A549 treated with ZK216348 at 1 μM for 4 hours (cell line): ENCODE measurements at places on chromosomes 1 and 21. TPM values are rescaled to one million over a fixed set of nuclear protein-coding genes. Genes with fewer than 3 reads are reported as not detected.

Gene RIMS3
- 0.75 to 1.3 TPM (median 1.2 TPM) in 5 replicates for total RNA-seq

Gene UTS2
- not detected in 5 replicates for total RNA-seq

Gene LCE1B
- not detected in 5 replicates for total RNA-seq

Gene KIRREL1
- 21.6 to 32.5 TPM (median 29.7 TPM) in 5 replicates for total RNA-seq

Gene ELAPOR1
- total RNA-seq = 0.38 to 0.87 TPM (median 0.52 TPM) in 5 replicates

Gene ZNF697
- total RNA-seq = 1.4 to 2.0 TPM (median 1.6 TPM) in 5 replicates

Gene GBP1
- 0.08 to 0.44 TPM (median 0.19 TPM) in 5 replicates for total RNA-seq

Gene TTLL7
- total RNA-seq = 1.4 to 4.8 TPM (median 3.0 TPM) in 5 replicates

Gene TRMT1L
- total RNA-seq = 9.1 to 16.3 TPM (median 13.8 TPM) in 5 replicates

Gene LCE3E
- 0.27 to 0.31 TPM in 2 of 5 replicates, not detected in the others for total RNA-seq

Gene C4BPA
- total RNA-seq = 0.33 to 0.86 TPM (median 0.78 TPM) in 5 replicates

Gene CACNA1S
- not detected in 5 replicates for total RNA-seq

Gene CR1L
- total RNA-seq = 0.41 TPM in 1 of 5 replicates, not detected in the others

Gene STIL
- total RNA-seq = 9.3 to 10.9 TPM (median 10.3 TPM) in 5 replicates

Gene MNDA
- not detected in 5 replicates for total RNA-seq

Gene LCE2B
- not detected in 5 replicates for total RNA-seq

Gene C2CD4D
- not detected in 5 replicates for total RNA-seq

Gene TIE1
- total RNA-seq = not detected in 5 replicates

Gene KIAA1614
- 0.15 to 1.2 TPM (median 0.63 TPM) in 5 replicates for total RNA-seq

Gene NBPF1
- total RNA-seq = 13.9 to 26.9 TPM (median 23.6 TPM) in 5 replicates

Gene RAB42
- 2.0 to 4.0 TPM (median 3.0 TPM) in 5 replicates for total RNA-seq

Gene CFAP107
- not detected in 5 replicates for total RNA-seq

Gene GPR89A
- 12.9 to 16.4 TPM (median 15.4 TPM) in 5 replicates for total RNA-seq

Gene PHTF1
- 12.0 to 16.8 TPM (median 15.1 TPM) in 5 replicates for total RNA-seq
